Breast epithelium (tissue), 4 donors: ENCODE measurements at places on chromosomes 5 and 9.

DNA sequence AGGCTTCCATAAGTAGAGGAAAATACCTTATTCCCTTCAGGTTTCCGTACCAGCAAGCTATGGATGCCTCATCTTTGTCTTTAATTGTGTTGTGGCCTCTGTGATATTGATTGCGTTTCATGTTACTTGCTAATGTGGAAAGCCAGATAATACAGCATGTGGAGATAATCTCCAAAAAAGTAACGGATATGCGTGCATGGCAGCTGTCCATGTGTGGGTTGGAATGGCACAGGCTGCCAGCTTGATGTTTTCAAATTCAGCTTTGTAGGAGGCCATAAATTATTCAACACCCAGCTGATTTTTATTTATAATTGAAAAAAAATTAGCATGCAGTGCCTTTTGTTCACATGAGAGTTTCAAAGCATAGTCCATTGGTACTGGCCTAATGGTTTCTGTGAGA lies 144.9 kb downstream of the GIN1 start:
- no peak for DNase-seq

DNA sequence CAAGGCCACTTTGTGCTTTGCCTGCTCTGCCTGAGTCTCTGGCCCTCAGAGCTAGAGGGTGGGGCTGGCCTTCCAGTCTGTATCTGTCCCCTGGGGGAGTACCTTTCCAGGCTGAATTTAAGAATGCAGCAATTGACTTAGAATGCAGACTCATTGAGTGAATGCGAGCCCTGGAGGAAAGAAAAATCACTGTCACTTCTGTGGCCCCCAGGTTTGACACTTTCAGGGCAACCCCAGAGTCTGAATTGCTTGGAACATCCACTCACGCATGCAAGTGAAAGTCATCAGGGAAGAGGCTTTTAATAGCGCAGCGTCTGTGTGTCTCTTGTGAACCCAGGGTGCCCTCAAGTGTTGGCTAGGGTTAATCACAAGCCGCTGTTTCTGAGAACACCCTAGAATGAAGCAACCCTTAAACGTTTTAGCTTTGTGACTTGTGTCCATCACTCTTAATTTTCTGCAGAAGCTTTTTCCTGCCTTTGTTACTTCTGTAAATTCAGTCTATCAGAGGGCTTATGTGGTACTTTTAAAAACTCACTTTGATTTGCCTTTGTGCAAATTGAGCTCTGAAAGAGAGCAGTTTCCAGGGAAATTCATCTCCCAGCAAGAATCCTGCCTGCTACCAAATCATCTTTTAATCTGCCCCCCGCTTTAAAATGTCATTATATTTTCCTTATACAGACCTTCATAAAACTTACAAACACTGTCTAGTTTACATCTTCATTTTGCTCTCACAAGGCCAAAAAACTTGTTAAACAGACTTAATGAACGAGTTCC lies 146.8 kb upstream of the IQGAP2 start:
- no peak for DNase-seq

- DNase-seq, result no peak
Measured at GRCh38 chr5:34587355-34588241, 68.5 kb upstream of the RAI14 start.

GRCh38 chr9:105066275-105066865 lies 138.4 kb upstream of the ABCA1 start:
- DNase-seq, result no peak

- DNase-seq, result no peak
Measured at GRCh38 chr9:94080249-94080648, 4.0 kb upstream of the PTPDC1 start.

- no peak for DNase-seq
Measured at GRCh38 chr5:62134811-62135210, 171.2 kb upstream of the KIF2A start.

DNA sequence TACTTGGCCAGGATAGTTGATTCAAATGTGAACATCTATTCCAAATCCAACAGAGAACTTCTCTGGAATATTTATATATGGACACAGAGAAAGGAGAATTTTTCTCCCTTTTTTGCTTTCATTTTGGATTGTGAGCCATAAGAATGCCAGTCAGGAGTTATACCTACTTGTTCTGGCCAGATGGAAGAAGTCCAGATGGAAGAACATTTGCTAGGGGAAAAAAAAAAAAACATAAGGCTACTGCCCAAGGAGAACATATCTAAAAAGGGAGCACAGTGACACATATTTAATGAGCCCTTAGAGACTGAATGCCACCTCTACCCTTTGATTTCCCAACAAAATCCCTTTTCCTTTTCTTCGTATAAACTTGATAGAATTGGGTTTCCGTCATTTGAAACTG lies 61.7 kb upstream of the PPP2R2B start:
- DNase-seq, result no peak

DNA sequence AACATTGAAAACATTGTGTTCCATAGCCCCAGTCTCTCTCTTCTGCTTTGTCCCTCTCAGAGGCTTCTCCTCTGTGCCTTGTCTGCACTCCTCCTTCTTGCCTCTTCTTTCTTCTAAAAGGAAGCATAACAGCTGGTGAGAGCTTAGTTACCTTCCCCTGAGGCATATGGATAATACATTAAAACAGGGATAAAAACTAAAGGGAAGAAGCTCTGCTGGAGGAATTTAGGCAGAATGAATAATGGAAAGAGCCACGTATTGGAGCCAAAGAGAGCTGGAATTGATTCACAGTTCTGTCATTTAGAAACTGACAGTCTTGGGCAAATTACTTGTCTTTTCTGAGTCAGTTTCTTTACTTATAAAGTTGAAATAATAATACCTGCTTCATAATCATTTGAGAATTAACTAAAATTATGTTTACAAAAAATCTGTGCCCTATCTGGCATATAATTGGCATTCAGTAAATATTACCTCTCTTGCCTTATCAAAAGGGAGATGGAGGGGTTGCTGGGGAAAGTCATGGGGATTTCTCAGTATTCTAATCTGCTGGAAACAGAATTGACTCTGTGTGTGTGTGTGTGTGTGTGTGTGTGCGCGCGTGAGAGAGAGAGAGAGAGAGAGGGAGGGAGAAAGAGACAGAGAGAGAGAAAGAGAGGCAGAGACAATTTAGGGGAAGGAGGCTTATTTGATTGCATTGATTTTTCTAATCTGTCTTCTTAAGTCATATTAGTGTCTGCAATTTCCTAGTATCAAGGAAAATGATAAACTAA lies 20.2 kb downstream of the ZNF474 start:
- no peak for DNase-seq

DNA sequence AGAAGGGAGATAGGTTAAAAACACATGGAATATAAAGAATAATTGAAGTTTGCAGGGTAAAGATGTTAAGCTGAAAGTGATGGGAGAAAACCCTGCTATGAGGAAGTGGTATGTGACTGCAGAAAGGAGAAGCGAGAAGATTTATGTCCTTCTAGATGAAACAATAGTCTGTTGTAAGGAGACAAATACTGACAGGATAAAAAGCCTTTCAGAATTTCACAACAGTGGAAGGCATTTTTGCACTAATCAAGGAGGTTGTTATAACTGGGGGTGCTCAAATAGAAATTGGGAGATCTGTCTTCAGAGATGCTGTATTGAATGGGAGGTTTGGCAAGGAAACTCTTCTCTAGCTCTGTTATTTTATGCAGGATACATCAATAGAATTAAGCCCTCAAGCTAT lies 69.6 kb downstream of the NMUR2 start:
- DNase-seq, result no peak

GRCh38 chr9:108412755-108413154 lies 443.0 kb downstream of the ACTL7B start:
- DNase-seq, result no peak

DNA sequence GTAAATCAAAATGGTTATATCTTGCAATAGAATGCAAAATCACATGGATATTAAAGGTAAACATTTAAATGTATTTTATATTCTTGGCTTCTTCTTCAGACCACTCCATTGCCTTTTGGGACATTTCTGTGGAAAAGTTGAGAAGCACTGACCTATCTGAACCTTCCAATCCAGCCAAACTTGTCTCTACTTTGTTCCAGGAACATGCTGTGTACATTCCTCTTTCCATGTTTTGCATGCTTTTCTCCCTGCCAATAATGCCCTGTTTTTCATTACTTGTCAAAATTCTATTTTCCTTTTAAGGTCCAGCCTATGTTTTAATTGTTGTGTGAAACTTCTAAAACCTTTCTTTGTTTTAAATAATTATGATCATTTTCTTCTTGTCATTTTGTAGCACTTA lies 28.3 kb downstream of the JAK2 start:
- DNase-seq, result no peak
